Uterine smooth muscle cell (primary cell): ENCODE measurements at places on chromosomes 5 and 9. TPM values are rescaled to one million over a fixed set of nuclear protein-coding genes. Genes with fewer than 3 reads are reported as not detected.

The FCN2 gene
- total RNA-seq: not detected in 2 replicates

The ADAMTS2 gene
- 31.4 and 52.6 TPM in 2 replicates for total RNA-seq

The GLDC gene
- total RNA-seq: 1.4 and 3.1 TPM in 2 replicates

The CERT1 gene
- 25.0 and 42.0 TPM in 2 replicates for total RNA-seq

The CYLC2 gene
- total RNA-seq: not detected in 2 replicates

The IFNA21 gene
- total RNA-seq: not detected in 2 replicates

The LOX gene
- 22.4 and 58.0 TPM in 2 replicates for total RNA-seq

The SERF1B gene
- 11.5 and 13.6 TPM in 2 replicates for total RNA-seq

The CCNO gene
- 0.12 and 0.22 TPM in 2 replicates for total RNA-seq

The POMT1 gene
- total RNA-seq: 26.2 and 38.6 TPM in 2 replicates

The NAIP gene
- 2.0 and 4.1 TPM in 2 replicates for total RNA-seq

The DMRT2 gene
- total RNA-seq: 0.62 and 1.8 TPM in 2 replicates

The CD14 gene
- total RNA-seq: 0.11 and 0.25 TPM in 2 replicates

The SLC6A7 gene
- total RNA-seq: under 0.01 TPM in 1 of 2 replicates, not detected in the other

The HDAC3 gene
- total RNA-seq: 49.4 and 62.5 TPM in 2 replicates

The PTGS1 gene
- 11.4 and 31.2 TPM in 2 replicates for total RNA-seq

The SPINK6 gene
- total RNA-seq: not detected in 2 replicates

The CDH12 gene
- total RNA-seq: not detected in 2 replicates

The CDH10 gene
- 0.87 and 1.4 TPM in 2 replicates for total RNA-seq
